ENCODE measurements at places on chromosomes 7 and 10.

- no peak for DNase-seq
Observed at GRCh38 chr7:72335561-72336381, 76.4 kb downstream of the CALN1 start.

DNA sequence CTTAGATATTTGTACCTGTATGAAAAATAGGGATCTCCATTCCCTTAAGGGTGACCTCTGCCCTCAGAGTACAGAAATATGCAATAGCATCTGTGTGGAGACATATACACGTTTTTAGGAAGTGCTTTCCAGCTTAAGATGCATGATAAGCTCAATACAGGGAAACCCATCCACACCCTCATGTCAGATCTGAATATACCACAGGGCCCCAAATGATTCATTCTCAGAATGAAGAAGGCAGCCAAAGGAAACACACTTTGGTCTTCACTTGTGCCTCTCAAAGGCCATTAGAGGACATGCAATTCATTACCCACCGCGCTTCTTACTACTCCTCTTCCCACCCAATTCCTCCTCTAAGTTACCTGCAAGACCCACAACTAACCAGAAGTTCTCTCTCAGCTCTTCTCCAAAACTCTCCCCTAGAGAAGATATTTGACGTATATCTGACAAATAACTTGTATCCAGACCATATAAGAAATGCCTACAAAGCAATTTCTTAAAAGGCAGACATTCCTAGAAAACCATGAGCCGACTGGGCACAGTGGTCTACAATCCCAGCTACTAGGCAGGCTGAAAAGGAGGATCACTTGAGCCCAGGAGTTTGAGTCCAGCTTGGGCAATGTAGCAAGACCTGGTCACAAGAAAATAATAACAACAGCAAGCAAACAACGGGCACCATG lies 103.0 kb downstream of the OAT start:
- no peak for DNase-seq

DNA sequence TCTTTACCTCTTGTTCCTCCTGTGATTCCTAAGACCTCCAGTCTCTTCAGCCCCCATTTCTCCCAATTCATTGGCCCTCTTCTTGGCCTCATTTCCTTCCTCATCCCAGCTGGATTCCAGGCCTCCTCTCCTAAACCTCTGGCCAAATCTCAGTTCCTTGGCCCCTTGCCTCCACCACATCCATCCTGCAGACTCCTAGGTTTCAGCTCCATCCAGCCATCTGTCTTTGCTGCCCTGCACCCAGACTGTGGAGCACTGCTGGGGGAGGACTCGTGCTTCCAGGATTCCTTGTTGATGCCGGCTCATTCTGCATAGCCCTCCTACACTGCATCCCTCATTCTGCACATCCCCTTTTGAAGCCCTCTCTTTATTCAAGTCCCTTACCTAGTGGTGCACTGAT lies 6.7 kb downstream of the PLAC9 start:
- DNase-seq, result no peak

- no peak for DNase-seq
Observed at GRCh38 chr10:33134011-33134751, 176.2 kb upstream of the ITGB1 start.

DNA sequence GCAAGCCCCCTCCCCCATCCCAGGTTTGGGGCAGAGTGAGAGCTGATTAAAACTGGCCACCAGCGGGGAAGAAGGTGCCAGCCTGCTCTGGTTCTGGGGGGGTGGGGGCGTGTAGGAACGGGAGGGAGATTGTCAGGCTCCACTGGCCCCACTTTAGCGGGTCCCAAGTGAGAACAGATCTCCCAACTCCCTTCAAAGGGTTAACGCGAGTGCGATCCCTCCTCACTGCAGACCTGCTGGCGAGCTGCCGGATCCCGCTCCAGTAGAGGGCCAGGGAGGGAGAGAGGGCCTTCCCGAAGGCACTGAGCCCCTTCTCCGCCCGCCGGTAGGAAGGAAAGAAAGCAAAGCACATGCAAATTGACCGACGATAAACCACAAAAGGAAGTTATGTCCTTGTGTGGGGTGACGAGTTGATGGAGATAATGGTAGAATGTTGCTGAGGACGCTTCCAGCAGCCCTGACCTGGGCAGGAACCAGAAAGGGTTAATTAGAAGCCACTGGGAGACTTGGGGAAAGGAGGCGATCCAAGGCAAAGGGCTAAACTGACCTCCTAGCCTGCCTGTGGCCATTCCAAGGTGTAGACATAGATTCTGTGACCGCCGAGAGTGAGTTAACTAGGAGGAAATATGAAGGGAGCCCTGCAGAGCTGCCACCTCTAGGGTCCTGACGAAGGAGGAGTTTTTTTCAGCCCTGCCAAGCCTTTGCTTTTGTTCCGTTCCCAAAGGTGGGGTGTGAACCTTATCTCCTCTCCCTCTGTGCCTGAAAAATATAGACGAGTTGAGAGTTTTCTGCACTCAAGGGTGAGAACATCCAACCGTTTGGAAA lies 1.5 kb downstream of the NRG3 start:
- DNase-seq, result no peak

DNA sequence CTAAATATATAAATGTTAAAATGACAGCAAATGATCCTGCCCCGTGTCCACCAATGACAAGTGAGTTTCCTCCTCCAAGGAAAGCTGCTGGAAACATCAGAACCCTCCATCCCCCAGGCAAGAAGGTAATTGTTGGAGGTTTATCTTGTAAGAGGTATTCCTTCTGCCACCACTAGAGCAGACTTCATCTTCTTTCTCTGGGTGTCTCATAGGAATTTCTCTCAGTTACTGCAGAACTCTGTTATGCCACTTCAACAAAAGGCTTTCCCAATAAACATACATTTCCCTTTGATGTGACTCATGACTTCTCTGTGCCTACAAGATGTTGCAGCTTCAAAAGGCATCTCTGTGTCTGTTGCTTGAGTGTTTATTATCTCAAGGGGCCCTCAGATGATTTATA lies 279.1 kb downstream of the BMPER start:
- no peak for DNase-seq

DNA sequence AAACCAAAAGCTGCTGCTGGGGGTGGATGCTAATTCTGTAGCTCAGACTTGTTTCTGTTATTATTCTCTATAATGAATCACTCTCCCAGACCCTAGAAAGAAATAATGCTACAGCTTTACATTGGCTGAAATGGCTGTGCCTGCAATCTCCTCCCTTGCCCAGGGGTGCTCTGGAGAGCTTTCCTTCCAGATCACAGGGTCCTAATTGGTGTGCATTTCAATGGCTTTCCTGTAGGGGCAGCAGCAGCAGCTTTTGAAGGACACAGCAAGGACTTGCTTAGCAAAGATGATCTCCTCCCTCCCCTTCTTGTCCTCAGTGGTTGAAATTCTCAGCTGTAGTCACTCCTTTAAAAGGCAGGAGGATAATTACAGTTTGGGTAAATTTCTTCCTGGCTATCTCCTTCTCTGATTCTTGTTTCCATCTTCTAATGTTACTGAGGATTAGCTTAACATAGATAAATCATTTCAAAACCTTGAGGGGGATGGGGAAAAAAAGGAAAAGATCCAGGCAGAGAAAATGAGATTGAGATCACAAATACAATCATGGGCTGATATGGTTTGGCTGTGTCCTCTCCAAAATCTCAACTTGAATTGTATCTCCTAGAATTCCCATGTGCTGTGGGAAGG lies 120.2 kb upstream of the CTTNBP2 start:
- DNase-seq, result no peak

GRCh38 chr7:49692516-49692915 lies 80.9 kb upstream of the VWC2 start:
- DNase-seq, result no peak

DNA sequence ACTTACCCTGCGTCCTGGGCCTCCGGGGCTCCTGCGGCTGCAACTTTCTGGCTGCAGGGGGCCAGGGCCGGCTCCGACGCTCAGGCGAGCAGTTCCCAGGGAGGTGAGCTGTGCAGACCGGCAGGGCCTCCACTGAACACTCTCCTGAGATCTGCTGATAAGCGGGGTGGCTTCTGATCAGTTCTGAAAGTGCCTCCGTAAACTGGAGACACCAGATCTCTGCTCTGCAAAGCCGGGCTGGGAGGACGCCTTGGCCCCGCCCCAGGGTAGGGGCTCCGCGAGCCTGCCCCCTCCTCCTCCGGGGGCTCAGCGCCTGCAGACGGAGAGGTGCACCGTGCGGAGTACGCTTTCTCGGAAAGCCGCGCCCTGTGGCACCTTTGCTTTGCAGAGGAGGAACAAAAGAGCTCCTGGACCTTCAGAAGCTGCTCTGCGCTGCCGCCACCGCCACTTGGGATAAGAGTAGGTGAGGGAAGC lies 141.3 kb upstream of the VKORC1L1 start:
- DNase-seq, result no peak

DNA sequence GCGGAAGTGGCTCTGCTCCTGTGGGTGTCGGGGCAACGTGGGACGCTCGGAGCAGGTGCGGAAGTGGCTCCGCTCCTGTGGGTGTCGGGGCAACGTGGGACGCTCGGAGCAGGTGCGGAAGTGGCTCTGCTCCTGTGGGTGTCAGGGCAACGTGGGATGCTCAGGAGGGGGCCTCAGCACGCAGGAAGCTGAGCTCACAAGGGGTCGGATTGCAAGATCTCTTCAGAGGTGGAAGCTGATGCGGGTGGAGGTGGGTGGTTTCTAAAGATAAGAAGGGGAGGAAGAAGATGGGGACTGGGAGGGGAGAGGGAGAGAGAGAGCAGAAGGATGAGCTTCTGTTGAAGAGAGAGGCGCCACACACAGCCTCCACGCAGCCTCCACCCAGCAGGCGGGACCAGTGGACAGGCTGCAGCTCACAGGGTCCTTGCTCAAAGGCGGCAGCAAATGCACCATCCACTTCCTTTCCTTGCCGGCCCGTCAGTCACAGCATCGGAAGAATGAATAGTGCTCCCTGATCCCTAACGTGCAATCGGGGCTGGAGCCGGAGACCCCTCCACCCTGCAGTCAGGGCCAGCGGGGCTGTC lies 78.7 kb downstream of the PTPRN2 start:
- no peak for DNase-seq

DNA sequence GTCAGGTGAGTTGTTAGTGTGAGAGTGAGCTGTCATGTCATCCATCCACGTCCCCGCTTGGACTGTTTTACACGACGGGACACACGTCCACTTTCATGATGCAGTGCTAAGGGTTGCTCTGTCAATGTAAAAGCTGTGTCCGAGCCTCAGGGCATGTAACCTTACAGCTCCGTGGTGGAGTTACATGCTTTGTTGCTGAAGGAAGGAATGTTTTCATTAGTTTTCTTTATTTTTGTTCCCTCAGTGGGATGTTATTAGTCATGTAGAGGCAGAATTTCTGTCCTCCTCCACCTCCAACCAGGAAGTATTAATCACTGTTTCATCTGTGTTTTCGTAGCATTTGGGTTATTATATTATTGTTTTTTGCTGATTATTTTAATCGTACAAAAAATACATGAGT lies 88.6 kb downstream of the NRG3 start:
- DNase-seq, result no peak

- DNase-seq, result no peak
Observed at GRCh38 chr10:30917789-30918188, 113.9 kb downstream of the ZNF438 start.

GRCh38 chr7:141992156-141992555 lies 3.5 kb upstream of the MGAM start:
- DNase-seq, result no peak

DNA sequence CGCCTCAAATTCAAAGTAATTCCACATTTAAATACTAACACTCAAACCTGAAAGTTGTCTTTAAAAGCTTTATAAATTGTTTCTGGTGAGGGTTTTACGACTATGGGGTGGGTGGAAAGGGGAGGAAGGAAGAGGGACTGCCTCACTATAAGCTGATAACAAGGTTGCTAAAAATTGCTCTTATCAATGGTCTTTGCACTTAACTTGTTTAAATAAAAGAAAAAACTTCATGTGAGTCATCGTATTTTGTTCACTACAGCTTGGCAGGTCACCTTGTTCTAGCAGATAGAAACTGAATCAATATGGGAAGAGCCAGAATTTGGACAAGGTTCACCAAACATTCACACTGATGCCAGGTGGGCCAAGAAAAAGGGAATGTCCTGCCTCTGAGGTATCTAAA lies 129.2 kb downstream of the TES start:
- DNase-seq, result no peak

GRCh38 chr7:134355927-134356326 lies 39.2 kb upstream of the SLC35B4 start:
- DNase-seq, result no peak

- DNase-seq, result no peak
Observed at GRCh38 chr10:71075759-71076472, 136.5 kb upstream of the UNC5B start.

DNA sequence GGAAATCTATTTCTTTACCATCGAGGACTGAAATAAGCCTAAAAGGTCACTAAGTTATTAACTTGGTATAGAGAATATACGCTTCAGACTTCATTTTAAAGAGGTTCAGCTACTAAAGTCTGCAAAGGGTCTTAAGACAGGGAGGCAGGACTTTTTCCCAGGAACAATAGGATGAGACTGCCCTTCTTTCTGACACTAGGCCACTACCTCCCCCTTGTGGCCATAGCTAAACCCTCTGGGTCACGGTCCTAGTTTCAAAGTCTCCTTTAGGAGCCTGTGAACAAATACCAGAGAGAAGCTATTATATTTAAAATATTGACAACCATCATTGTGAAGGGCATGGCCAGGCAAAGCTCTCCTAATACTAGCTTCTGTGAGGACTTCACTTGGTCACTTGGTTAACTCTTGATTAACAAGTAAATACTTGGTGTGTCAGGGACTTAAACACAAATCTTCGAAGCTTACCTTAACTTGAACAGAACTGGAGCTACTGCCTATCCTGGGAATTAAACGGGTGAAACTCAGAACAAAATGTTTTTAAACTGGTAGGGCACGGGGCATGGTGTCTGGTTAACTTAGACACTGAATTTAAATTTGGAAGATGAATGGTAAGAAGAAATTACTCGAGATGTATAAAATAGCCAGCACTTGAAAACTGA lies 75.6 kb downstream of the CCDC6 start:
- no peak for DNase-seq

DNA sequence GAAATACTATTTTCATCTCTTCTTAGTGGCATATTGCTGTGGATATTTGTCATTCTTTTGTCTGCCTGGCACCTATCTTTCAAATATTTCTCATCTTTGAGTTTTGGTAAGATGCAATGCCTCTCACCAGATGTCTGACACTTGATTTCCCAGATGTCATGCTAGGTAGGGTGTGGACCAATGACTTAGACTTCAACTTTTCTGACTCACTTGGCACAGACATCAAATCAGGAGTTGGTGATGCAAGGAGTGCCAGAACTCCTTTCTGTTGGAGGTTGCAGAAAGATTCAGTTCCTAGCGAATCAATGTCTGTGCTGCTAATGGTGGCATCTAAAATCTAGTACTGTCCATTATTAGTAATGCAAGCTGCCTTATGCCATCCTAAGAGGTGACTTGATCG lies 216.9 kb upstream of the FERD3L start:
- no peak for DNase-seq

DNA sequence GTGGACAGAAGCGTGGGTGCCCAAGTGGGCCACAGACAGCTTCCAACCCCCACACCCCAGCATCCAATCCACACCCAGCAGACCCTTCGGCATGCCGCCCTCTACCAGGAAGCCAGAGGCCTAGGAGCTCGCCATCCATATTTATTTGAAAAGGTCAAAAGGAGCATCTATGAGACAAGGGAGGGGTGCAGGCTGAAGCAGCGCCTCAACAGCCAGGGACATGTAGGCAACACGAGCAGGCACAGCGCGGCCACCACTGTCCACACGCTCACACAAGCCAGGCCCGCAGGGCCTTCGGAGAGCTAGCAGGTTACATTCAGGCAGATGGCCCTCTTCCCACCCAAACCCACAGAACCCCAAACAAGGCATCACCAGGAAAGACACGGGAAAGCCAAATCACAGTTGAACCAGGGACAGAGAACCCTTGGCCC lies 34.6 kb downstream of the PSAP start:
- no peak for DNase-seq

GRCh38 chr7:122468945-122469344 lies 164.4 kb upstream of the FEZF1 start:
- DNase-seq, result no peak

GRCh38 chr7:138278601-138279000 lies 181.5 kb upstream of the TRIM24 start:
- no peak for DNase-seq
